Immature natural killer cell (primary cell): ENCODE measurements at places on chromosomes 2 and 18.

DNA sequence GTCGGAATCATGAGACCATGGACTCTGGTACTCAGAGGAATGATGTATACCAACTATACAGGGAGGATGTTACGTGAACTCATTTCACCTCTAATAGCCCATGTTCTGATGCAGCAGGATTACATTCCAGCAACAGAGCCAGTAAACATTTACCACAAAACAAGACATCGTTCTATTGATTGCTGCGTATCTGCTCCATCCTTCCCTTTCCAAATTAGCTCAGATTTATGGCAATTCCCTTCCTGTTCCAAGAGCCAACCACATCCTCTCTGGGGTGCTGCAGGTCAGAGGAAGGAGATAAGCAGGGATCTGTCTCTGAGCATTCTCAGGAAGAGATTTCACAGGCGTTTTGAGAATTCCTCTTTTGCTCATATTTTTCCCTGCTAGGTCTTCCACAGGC lies 98.3 kb downstream of the KLF7 start:
- DNase-seq, result no peak

DNA sequence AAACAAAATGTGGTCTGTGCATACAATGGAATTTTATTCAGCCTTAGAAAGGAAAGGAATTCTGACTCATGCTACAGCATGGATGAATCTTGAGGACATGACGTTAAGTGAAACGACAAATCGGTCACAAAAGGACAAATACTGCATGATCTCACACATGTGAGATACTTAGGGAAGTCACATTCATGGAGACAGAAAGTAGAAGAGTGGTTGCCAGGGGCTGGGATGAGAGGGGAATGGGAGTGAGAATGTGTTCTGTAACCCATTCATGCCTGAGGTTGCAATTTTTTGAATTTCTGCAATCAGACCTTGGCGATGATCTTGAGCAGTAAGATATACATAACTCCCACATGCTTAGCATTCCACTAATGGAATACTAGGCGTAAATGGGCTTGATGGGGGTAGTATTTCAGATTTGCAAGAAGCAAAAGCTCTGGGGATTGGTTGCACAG lies 22.0 kb downstream of the FHL2 start:
- no peak for DNase-seq

GRCh38 chr18:33495278-33495677 lies 54.8 kb upstream of the CCDC178 start:
- no peak for DNase-seq

- DNase-seq, result no peak
Measured at GRCh38 chr18:68984342-68984741, 186.5 kb downstream of the CCDC102B start.

DNA sequence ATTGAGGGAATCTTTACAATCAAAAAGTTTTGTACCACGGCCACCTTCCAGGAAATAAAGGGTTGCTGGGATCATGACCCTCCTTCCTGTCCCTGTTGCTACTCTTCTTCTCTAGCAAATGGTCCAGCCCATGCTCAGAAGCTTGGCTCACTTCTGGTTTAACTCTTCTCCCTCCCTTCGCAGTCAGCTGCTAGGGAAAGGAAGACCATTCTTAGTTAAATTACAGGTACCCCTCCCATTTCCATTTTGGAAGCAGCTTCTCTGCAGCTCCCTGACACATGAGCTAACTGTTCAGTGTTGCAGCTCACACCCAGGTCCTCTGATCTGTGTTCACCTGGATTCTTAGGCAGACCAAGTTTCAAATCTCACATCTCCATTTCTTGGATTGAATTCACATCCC lies 100.3 kb downstream of the DOCK10 start:
- DNase-seq, result no peak

- no peak for DNase-seq
Measured at GRCh38 chr2:204026294-204026693, 89.7 kb downstream of the ICOS start.

GRCh38 chr2:28568036-28568435 lies 72.2 kb downstream of the PLB1 start:
- no peak for DNase-seq

GRCh38 chr2:210899131-210899530 lies 342.7 kb downstream of the CPS1 start:
- no peak for DNase-seq

DNA sequence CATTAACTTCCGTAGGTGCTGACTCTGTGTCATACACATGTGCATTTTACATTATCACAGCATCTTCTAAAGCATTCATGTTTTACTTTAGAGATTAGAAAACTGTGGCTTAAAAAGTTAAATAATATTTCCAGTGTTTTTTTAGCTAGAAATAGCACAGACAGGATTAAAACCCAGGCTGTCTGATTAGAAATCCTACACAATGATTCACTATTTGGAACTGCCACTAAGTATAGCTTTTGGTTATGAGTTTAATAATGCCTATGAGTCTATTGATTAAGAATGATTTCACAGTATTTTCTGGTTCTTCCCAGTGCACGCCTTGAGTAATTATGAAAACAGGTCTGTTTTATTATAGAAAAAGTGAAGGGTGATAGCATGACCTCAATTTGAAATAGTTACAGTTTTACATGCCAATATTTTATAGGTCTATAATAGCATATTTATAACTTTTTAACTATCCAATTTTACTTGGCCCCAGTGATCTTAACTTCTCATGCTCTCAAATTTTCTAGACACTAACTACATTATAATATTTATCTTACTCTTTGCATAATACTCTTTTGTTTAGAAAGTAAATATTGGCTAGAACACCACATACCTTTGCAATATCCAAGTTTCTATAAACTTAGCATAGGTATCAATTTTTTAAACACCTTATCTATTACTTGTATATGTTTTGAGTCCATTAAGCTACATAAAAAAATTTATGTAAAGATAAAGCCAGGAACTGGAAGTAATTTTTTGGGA lies 313.2 kb downstream of the RND3 start:
- DNase-seq, result no peak

GRCh38 chr2:114609801-114610200 lies 167.4 kb downstream of the DPP10 start:
- DNase-seq, result no peak

- DNase-seq, result no peak
Measured at GRCh38 chr2:42224422-42225067, 55.4 kb downstream of the EML4 start.

GRCh38 chr2:42163444-42164045 lies 5.6 kb upstream of the EML4 start:
- DNase-seq, result no peak

GRCh38 chr2:194304191-194304590 lies 1352.8 kb upstream of the SLC39A10 start:
- DNase-seq, result no peak

- DNase-seq, result no peak
Measured at GRCh38 chr2:170276056-170276455, 98.1 kb downstream of the MYO3B start.

GRCh38 chr2:42225573-42225972 lies 56.4 kb downstream of the EML4 start:
- DNase-seq, result no peak

DNA sequence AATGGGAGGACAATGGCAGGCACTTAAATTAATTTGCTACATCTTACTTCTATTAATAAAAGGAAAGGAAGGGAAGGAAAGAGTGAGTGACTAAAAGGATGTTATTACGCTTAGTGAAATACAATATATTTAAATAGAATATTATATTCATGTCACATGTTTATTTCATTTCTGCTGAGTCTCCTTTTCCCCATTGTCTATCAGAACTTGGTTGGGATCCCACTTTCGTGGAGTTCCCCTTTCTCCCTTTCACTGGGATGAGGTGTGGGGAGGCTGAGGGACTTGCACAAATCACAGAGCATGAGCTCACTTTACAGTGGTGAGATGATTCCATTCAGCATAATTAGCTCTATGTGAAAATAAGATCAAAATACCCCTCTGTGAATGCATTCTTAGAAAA lies 730.6 kb downstream of the TSN start:
- DNase-seq, result no peak

DNA sequence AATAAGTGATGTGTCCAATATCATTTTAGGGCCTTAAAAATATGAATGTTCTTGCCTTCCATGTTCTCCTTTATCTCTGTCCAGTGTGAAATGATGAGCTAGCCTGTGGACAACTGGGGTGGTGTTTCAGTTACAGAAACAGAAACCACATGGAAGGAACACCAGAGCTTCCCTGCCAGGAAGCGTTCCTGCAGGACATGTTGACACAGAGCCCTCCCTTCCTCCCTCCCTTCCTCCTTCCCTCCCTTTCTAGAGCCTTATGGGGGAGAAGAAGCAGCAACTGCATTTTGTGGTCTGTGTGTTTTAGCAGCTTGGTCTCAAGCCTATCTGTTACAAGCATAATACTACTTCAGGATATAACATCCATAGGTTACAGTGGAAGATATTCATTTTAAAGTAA lies 539.7 kb upstream of the NETO1 start:
- DNase-seq, result no peak

DNA sequence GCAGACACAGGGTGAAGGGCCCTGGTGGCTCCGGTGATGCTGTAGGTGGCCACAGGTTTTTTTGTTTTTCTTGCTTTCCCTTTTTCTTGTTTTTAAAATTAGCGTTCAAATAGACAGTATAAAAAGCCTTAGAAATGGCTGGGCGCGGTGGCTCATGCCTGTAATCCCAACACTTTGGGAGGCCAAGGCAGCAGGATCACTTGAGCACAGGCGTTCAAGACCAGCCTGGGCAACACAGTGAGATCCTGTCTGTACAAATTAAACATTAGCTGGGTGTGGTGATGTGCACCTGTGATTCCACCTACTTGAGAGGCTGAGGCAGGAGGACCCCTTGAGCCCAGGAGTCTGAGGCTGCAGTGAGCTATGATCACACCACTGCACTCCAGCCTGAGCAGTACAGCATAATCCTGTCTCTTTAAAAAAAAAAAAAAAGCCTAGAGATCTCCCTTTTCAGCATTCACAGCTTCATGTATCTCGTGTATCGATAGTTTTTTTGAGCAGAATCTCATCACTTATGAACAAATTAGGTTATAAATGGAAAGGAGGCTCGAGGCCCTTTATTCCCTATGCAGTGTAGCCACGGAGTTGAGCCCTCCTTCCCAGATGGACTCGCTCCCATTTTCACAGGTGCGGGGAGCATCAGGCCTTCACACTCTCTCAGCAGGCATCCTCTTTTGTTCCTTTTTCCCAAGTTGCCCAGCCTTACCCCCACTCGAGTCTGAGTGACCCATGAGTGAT lies 50.8 kb downstream of the EMILIN2 start:
- DNase-seq, result no peak

DNA sequence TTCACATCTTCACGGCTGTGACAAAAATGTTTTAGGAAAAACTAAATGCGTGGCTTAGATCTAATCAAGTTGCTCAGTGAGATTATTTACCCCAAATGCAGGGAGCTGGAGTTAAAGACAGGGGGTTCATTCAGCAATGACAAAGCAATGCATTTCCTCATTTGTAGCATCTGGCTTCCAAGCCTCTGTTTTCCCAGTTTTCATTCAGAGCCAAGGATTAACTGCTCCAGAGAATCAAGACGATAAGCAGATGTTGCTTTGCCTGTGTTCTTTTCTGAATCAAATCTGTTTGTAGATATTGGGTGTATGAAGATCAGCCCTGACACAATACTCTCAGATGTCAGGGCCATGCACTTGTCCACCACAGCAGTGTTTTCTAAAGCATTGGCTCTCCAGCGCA lies 147.4 kb upstream of the SIX2 start:
- no peak for DNase-seq

DNA sequence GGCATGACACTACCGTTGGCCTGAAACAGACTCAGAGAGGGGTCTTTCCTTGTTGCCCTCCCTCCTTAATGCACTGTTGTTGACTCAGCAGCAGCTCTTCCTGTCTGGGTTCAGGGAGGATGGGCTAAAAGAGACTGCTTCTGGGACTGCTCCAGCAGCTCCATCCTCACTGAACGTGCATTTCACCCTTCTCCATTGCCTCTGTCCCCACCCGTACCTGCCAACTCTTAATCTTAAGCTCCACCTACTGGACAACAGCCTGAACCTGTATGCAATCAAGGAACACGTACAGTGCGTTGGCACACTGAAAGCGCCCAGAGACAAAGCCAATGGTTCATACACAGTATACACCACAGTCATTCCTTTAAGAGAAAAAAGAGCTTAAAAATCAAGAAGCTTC lies 230.8 kb upstream of the RAB6C start:
- no peak for DNase-seq
